HFFc6 (cell line): ENCODE measurements at places on chromosomes 13 and 19. TPM values are rescaled to one million over a fixed set of nuclear protein-coding genes. Genes with fewer than 3 reads are reported as not detected.

DNA sequence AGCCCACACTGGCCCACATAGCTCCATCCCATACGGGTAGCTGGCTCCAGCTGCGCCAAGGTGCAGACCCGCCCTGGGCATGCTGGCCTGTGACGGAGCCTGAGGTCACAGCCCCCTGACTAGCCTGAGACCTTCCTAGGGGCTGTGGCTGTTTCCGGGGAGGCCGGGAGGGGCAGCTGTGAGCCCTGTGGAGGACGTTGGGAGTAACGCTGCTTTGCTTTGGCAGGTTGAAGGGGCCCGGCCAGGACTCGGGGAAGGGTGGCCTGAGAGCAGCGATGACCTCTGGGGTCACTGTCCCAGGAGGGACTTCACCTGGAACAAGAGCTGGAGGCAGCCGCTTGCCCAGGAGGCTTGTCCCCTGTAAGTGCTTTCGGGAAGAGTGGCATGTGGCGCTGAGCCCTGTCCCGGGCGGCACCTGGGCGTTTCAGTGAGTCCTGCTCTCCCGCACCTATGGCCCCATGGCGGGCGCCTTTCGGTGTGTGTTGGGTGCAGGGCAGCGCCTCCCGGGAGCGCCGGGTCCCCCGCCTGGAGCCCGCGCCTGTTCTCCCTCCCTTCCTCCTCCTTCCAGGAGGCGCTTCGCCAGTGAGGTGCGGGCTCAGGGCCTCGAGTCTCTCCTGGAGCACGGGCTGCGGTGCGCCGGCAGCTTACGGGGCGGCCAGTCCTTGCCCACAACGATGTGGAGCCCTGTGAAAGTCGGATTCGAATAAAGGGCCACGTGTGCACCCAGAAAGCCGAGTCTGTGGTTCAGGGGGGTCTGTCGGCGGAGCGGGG lies 1.1 kb upstream of the FAM174C start:
- H3K36me3 ChIP-seq = peaks cover 45% of the 10 kb centered on the region
- H3K4me1 ChIP-seq = peaks cover 45% of the 10 kb centered on the region
- H3K27ac ChIP-seq = peak overlapping the region; percentile 66
- H3K4me3 ChIP-seq = peak overlapping the region; percentile 69

GRCh38 chr13:112574834-112575613 lies 12.9 kb downstream of the TUBGCP3 start:
- H3K4me3 ChIP-seq = peak overlapping the region; percentile 67
- peak overlapping the region; percentile 73 for H3K27ac ChIP-seq
- no peak for DNase-seq
- peaks cover 27% of the 10 kb centered on the region for H3K36me3 ChIP-seq

DNA sequence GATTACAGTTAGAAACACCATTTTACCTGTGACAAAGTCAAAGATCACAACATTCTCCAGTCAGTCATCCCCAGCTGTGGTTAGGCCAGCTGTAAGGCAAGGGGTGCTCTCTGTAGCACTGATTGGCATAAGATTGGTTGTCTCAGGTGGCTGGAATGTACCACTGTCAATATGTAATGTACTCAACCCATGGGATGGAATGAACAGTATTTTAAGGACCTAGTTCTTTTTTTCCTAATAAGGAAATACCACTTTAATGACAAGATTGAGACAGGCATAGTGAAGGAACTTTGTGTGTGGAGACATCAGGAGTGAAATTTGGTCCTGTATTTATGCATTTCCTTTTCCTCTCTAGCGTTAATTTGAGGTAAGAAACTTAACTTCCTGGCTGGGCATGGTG lies 310.7 kb downstream of the ITGBL1 start:
- H3K4me1 ChIP-seq = peaks cover 17% of the 10 kb centered on the region
- no peak overlapping the region for H3K4me3 ChIP-seq
- H3K27ac ChIP-seq = no peak overlapping the region
- DNase-seq = no peak
- H3K27me3 ChIP-seq = peaks cover 2% of the 10 kb centered on the region; the same call in 1 of the 2 replicates
- H3K36me3 ChIP-seq = no peaks in the 10 kb centered on the region

DNA sequence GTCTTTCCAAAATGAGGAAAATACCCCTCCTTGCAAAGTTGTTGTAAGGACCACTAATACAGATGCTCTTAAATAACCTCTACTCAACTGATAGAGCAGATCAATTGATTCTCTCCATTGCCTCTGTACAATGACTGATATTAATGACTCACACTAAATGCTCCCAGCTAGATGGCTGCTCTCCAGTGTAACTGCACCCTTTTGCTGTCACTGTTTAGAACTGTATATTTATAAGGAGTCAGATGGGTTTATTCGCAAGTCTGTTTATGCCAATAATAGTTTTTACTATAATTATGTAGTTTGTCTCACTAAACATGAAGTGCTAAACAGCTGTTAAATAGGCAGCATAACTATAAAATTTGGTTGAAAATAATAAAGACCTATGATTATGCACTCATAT lies 21.0 kb upstream of the N4BP2L1 start:
- no peak for DNase-seq
- no peaks in the 10 kb centered on the region for H3K27me3 ChIP-seq
- no peak overlapping the region for H3K4me3 ChIP-seq
- H3K4me1 ChIP-seq = peaks cover 27% of the 10 kb centered on the region
- H3K27ac ChIP-seq = no peak overlapping the region

DNA sequence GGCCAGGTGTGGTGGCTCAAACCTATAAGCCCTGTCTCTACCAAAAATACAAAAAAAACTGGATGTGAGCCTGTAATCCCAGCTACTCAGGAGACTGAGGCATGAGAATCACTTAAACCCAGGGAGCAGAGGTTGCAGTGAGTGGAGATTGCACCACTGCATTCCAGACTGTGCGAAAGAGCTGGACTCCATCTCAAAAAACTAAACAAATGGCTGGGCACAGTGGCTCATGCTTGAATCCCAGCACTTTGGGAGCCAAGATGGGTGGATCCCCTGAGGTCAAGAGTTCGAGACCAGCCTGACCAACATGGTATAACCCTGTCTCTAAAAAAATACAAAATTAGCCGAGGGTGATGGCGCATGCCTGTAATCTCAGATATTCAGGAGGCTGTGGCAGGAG lies 34.9 kb upstream of the ZNF83 start:
- H3K27me3 ChIP-seq = no peaks in the 10 kb centered on the region
- peaks cover 49% of the 10 kb centered on the region for H3K36me3 ChIP-seq
- H3K4me1 ChIP-seq = peaks cover 9% of the 10 kb centered on the region; the same call in 1 of the 2 replicates
- H3K27ac ChIP-seq = no peak overlapping the region

DNA sequence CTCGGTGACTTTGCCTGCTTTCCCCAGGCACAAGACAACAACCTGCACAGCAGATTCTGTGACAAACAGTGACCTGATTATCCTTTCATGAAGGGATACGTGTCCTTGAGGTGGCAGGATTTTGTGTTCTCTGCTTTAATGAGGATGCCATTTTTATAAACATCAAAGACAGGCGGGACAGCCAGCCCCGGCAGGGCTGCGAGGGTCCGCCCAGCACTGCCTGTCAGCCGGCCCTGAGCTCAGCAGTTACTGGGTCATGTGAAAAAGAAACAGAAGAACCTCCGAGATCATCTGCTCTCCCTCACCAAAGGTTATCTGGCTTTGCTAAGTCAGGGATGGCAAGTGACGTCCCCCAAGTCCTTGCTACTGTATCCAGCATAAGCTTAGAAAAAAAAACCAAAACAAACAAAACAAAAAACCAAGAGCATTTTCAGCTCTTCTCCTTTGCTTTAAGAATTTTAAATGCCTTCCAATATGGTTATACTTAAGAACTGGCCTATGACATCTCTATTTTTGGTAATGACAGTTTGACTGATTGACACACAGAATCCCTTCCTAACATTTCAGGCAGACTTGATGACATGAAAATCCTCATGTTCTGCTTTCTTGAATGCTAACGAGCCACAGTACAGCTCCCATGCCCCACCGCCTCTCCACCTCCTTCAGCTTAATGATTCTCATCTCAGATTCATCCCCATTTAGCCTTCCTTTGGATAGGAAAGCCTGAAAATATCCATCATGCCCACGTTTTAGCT lies 666.6 kb upstream of the ARGLU1 start:
- H3K36me3 ChIP-seq = no peaks in the 10 kb centered on the region
- no peaks in the 10 kb centered on the region for H3K27me3 ChIP-seq
- H3K27ac ChIP-seq = no peak overlapping the region
- H3K4me3 ChIP-seq = no peak overlapping the region
- DNase-seq = no peak
- H3K4me1 ChIP-seq = no peaks in the 10 kb centered on the region

GRCh38 chr13:41577436-41577835 lies 120.1 kb downstream of the RGCC start:
- no peak overlapping the region for H3K4me3 ChIP-seq
- H3K36me3 ChIP-seq = peaks cover 21% of the 10 kb centered on the region
- no peak for DNase-seq
- 0 out of 2 replicates have a peak, but pooled peaks cover 2% of the 10 kb centered on the region for H3K27me3 ChIP-seq

- H3K4me1 ChIP-seq = no peaks in the 10 kb centered on the region
- DNase-seq = no peak
- no peak overlapping the region for H3K4me3 ChIP-seq
Measured at GRCh38 chr13:111625526-111626315, 305.3 kb downstream of the TEX29 start.

DNA sequence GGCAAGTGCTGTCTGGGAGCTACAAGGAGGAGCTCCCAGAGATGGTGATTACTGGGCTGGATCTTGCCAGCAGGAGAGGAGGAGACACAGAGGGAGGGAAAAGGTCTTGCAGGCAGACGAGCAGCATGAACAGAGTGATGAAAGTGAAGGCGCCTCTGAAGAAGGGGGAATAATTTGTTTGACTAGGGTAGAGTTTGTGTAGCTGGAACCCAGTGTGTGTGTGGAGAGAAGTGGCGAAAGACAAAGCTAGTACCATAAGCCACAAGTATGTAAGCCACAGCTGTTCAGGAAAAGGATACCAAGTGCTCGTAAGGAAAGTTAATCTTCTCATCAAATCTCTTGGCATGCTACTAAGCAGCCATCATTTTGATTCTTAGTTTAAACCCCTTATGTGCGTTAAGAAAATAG lies 5.4 kb downstream of the FLT1 start:
- H3K27ac ChIP-seq = peak overlapping the region; percentile 79
- peaks cover 18% of the 10 kb centered on the region for H3K36me3 ChIP-seq
- peaks cover 4% of the 10 kb centered on the region; the same call in 1 of the 2 replicates for H3K27me3 ChIP-seq

GRCh38 chr19:36331353-36332228 lies 47.4 kb downstream of the ZFP14 start:
- H3K36me3 ChIP-seq = peaks cover 45% of the 10 kb centered on the region
- no peaks in the 10 kb centered on the region for H3K27me3 ChIP-seq
- peak overlapping the region; percentile 88 for H3K4me3 ChIP-seq
- H3K27ac ChIP-seq = peak overlapping the region; percentile 31
- DNase-seq = peak; percentile 87
- peaks cover 16% of the 10 kb centered on the region for H3K4me1 ChIP-seq

- peaks cover 29% of the 10 kb centered on the region for H3K4me1 ChIP-seq
- H3K27ac ChIP-seq = no peak overlapping the region
- no peak for DNase-seq
- H3K27me3 ChIP-seq = peaks cover 2% of the 10 kb centered on the region; the same call in 1 of the 2 replicates
Measured at GRCh38 chr19:16203256-16204004, 5.7 kb downstream of the AP1M1 start.

- H3K4me3 ChIP-seq = peak overlapping the region; percentile 55
- peak overlapping the region; percentile 85 for H3K27ac ChIP-seq
- H3K4me1 ChIP-seq = peaks cover 74% of the 10 kb centered on the region
- H3K27me3 ChIP-seq = no peaks in the 10 kb centered on the region; the same call in 1 of the 2 replicates
- DNase-seq = no peak
Measured at GRCh38 chr13:43006893-43007631, 15.0 kb upstream of the EPSTI1 start.

DNA sequence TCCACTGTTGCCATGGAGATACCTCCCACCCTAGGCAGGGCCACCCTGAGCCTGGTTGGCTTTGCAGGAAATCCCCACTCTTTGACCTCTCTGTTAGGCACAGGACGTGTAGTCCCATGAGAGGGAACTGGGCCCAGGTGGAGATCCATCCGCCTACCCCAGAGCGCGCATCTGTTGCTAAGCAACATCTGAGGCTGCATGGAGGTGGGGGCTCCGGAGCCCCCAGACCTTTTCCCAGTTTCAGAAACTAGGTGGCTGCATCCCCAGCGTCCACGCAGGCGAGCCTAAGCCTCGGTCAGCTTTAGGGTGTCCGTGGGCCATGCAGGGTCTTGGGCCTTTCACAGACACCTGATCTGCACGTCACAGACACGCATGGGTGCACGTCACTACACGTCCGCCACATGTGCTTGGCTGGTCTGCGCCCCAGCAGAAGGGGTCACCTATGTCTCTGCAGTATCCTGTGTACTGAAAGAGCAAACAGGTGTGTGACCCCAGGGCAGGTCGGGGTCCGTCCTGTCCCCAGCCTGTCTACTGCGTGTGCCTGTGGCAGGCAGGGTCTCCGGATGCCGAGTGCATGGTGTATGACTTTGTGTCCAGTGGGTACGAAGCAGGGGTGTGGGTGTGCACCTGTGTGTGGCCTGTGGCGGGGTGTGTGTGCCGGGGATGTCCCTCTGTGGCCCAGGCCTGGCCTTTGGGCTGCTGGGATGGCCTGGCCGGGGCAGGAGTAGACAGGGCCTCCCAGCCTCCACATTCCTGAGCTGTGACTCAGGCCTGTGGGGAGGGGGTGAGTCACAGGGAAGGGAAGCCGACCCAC lies 4.1 kb upstream of the CIRBP start:
- H3K4me1 ChIP-seq = peaks cover 63% of the 10 kb centered on the region
- H3K27ac ChIP-seq = peak overlapping the region; percentile 96
- H3K4me3 ChIP-seq = peak overlapping the region; percentile 77
- H3K27me3 ChIP-seq = peaks cover 19% of the 10 kb centered on the region
- DNase-seq = peak; percentile 83

DNA sequence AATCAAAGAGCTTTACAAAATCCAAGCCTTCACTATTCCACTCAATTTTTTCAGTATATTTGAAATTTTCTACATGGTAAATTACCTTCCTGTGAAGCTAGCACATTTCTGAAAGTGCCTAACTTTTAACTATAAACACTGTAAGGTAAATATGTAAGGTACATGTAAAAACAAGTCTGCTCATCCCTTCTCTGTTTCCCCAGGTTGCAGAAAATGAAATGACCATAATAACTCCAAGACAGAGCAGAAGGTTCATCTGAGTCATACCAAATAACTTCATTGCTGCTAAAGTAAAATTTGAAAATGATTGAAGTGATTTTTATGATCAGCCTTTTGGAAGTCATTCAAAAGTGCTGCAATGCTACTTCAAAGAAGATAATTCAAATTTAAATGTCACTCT lies 28.6 kb downstream of the FGF14 start:
- no peaks in the 10 kb centered on the region for H3K36me3 ChIP-seq
- no peak overlapping the region for H3K27ac ChIP-seq
- no peak overlapping the region for H3K4me3 ChIP-seq
- H3K4me1 ChIP-seq = no peaks in the 10 kb centered on the region
- no peaks in the 10 kb centered on the region for H3K27me3 ChIP-seq
- DNase-seq = no peak

- no peak for DNase-seq
- H3K27me3 ChIP-seq = peaks cover 4% of the 10 kb centered on the region
- no peaks in the 10 kb centered on the region for H3K36me3 ChIP-seq
- peak overlapping the region; percentile 98 for H3K4me3 ChIP-seq
Measured at GRCh38 chr19:33175156-33175782, 18.9 kb upstream of the LRP3 start.

The PSG7 gene
- 0.45 TPM in 1 of 3 replicates, not detected in the others for total RNA-seq

The PTGIR gene
- total RNA-seq = 17.3 to 26.6 TPM (median 24.7 TPM) in 3 replicates

The CYP4F11 gene
- not detected in 3 replicates for total RNA-seq

The CYP2A6 gene
- total RNA-seq = not detected in 2 replicates

The ADAMTSL5 gene
- 15.8 and 19.9 TPM in 2 replicates for total RNA-seq
